ENCODE measurements at places on chromosomes 3 and 15.

DNA sequence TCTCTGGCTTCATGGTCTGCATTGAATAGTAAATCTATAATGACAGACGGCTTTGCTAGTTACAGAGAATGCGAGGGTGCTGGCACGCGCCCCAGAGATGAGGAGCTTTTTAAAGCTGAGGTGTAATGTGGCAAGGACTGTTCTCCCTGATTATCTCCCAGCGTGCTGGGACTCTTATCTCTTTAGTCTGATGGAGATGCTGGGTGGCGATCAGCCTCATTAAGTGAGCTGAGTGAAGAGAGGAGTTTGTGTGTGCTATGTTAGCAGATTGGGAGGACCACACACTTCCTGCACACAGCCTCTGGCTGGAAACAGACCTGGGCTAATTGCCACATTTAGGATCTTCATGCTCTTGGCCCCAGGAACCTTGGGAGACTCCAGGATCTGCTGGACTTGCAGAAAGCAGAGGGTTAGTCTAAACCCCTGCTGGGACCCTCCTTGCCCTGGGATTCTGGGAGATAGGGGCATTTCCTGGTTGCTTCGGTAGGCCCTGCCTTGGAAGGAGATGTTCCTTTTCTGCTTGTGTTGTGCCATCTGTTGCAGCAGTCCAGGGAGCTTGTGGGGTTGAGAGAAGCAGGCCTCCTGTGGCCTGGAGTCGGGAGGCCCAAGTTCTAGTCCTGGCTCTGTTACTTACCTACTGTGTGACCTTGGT, 15.0 kb downstream of the PDIA5 start:
- no peak for DNase-seq

DNA sequence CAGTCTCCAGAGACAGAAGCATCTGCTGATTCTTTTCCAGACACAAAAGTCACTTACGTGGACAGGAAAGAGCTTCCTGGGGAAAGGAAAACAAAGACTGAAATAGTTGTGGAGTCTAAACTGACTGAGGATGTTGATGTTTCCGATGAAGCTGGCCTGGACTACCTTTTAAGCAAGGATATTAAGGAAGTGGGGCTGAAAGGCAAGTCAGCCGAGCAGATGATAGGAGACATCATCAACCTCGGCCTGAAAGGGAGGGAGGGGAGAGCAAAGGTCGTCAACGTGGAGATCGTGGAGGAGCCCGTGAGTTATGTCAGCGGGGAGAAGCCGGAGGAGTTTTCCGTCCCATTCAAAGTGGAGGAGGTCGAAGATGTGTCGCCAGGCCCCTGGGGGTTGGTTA, 25.4 kb downstream of the SYNM start:
- no peak for DNase-seq

GRCh38 chr15:59251001-59251845, 44.6 kb downstream of the LDHAL6B start:
- DNase-seq: no peak

DNA sequence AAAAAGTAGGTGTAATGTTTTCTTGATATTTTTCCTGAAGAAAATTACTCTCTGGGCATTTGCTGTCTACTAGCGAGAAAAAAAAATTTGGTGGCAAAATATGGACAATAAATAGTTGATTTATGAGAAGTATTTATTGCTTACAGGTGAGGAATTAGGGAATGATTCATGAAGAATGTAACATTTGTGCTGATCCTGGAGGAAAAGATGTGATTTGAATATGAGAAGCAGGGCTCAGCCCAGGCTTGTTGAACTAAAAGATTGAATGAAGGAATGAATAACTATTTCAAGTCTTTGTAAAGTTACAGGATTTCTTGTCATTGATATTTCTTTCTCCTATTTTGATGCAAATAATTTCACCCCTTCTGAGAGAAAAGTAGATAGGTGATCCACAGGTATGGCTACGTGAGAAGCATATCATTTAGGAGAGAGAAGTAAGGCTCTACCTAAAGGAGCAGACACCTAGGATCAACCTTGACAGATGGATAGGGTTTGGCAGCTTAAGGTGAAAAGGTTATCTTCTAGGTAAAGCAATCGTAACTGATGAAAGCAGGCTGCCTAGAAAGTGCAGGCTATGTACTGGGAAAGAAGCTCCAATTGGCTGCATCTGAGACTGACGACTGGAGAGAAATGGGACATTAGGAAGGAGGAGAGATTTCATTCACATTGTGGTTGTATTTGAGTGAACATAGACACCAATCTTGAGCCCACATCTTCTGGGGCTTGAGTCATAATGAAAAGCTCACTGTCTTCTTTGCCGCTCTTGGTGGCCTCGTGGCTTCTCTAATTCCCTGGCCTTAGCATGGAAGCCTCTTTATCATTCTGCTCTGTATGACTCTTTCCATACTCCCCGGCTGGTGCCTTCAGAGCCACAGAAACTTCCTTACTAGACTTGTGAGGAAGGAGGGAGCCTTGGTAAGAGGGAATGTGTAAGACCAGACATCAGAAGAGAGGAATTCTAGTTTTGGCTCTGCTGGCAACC, 106.5 kb downstream of the P3H2 start:
- DNase-seq: no peak

GRCh38 chr3:136207489-136208115, 11.5 kb upstream of the MSL2 start:
- DNase-seq: no peak

GRCh38 chr3:193546129-193546528, 8.6 kb downstream of the ATP13A4 start:
- DNase-seq: no peak

DNA sequence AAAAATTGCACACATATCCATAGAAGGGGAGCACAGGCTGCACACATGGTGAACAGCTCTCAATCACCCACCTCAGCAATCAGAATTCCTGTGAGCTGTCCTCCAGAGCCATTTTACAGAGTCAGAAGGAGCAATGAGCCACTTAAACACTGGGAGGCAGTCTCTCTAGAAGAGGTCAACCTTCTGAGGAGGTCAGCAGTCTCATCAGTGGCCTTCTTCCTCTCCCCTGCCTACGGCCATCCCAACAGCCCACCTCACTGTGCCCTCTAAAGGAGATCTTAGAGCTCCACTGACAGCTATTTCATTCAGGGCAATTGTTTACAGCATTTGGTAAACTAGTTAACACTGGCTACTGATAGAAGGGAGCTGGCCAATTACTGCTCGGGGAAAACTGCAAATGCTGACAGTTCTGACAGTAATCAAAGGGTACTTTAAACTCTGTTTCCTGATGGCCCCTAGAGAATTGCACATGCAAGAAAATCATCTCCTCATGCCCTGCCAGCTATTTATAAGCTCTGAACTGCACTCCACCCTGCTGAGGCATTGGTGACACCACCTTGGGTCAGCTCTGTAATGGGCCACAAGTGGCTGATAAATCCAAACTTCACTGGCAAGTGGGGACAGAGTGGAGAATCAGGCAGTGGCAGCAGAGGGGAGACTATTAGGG, 42.1 kb upstream of the TSPAN3 start:
- DNase-seq: no peak

GRCh38 chr15:50390554-50391264, 33.5 kb upstream of the USP8 start:
- DNase-seq: no peak

- DNase-seq: no peak
Observed at GRCh38 chr3:2790266-2790815, 319.8 kb downstream of the IL5RA start.

DNA sequence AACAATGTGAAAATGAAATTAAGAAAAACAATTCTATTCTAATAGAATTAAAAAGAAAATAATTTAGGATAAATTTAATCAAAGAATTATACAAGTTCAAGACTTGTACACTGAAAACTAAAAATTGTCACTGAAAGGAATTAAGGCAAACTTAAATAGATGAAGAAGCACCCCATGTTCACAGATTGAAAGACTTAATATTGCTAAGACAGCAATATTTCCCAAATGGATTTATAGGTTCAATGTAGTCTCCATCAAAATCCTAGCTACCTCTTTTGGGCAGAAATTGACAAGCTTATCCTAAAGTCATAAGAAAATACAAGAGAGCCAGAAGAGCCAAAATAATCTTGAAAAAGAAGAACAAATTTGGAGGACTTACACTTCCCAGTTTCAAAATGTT, 53.5 kb upstream of the UBE3A start:
- DNase-seq: no peak

DNA sequence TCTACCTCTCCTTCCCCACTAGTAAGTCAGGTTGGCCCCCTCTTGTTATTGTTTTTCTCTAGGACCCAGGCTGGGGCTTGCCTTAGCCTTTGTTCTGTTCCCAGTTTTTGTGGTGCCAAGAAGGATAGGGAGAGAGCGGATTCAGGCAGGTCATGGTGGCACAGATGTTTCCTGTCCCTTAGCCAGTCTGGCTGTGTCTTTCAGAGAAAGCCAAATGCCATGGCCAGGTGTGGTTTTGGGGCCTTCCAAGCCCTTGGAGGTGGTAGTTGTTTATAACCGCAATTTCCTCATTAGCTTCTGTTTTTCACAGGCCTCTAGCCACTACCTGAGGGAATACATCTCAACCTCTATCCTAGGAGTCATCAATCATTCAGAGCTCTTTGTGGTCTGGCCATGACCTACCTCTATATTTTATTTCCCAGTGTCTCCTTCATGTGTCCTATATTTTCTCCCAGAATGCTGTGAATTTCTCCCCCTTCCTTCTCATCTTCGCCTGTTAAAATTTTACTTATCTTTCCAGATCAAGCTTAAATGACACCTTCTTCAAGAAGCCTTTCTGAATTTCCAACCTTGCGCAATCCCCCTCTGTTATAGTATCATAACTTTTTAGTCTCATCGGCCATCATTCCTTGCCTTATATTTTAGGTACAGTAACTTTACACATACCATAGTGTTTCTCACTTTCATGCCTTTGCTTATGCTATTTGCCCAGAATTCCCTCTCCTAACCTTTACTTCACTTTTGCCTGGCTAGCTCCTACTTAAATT, 38.2 kb downstream of the TIMP4 start:
- DNase-seq: no peak

DNA sequence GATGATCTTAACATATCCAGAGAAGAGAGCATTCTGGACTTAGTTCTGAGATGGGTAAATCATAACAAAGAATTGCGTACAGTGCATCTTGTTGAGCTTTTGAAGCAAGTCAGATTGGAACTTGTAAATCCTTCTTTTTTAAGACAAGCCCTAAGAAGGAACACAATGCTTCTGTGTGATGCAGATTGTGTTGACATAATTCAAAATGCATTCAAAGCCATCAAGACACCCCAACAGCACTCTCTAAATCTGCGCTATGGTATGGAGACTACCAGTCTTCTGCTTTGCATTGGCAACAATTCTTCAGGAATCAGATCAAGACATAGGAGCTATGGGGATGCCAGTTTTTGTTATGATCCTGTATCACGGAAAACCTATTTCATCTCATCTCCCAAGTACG, 8.6 kb downstream of the KBTBD12 start:
- DNase-seq: no peak

DNA sequence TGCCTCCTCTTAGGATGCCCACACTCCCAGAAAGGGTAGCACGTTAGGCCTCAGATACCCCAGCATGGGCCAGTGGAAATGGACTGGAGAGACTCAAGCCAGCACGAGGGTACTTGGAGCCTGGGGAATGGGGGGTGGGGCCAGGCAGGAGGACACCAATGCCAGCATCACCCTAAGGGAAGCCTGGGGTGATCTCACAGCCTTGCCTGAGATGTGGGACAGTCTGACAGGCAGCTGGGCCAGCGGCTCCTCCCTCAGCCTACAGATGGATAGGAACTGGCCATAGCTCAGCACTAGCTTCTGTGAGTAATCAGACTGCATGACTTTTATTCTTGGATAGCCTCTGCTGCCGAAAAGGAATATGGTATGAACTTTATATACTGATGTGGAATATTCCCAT, 59.6 kb upstream of the MRPS22 start:
- DNase-seq: no peak

GRCh38 chr15:86905625-86906256, 826.1 kb downstream of the AGBL1 start:
- no peak for DNase-seq

DNA sequence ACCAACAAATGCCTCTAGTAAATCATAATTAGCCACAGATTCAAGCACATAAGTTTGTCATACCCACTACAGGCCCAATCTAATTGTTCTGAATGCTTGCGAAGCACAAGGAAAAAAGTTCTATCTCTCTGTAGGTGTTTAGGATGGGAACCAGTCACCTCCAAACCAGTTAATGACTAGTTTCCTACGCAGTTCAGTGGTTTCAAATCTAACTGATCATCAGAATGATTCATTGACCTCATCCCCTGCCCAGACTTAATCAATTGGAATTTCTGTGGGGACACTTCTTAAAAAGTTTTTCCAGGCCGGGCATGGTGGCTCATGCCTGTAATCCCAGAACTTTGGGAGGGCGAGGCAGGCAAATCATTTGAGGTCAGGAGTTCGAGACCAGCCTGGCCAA, 24.3 kb upstream of the MASP1 start:
- DNase-seq: no peak

DNA sequence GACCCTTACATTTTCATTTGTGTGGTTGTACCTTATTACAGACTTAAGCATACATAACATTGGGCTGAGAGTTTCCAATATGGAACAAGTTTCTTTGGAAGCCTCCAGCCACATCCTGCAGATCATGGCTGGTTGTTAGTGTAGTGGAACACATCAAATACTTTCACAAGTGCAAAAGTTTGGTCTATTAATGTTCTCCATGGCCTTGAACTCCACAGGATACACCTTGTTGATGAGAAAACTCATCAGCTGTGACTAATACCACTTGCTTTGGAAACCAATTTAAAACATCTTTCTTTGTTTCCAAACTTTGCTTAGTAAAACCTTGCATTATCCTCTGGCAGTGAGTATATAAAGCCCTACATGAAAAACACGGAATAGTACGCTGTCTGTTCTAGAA, 46.1 kb downstream of the MYZAP start:
- no peak for DNase-seq

DNA sequence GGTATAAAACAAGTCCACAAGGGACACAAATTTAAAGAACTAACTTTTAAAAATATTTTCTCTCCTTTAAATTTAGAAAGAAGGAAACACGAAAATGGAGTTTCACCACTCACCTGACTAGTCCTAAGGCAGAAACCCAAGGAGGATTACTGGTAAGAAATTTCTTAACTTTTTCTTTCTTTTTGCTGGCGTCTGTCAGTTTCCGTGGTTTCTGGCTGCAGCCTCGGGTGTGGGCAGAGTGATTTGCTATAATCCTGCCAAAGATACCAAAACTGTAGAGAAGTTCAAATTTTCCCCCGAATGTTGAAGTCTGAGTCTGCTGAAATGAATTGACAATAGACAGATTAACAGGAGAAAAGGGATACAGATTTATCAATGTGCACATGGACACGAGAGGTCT, 843.6 kb upstream of the ALCAM start:
- DNase-seq: no peak

- DNase-seq: no peak
Observed at GRCh38 chr3:116947809-116948208, 238.2 kb downstream of the TUSC7 start.

DNA sequence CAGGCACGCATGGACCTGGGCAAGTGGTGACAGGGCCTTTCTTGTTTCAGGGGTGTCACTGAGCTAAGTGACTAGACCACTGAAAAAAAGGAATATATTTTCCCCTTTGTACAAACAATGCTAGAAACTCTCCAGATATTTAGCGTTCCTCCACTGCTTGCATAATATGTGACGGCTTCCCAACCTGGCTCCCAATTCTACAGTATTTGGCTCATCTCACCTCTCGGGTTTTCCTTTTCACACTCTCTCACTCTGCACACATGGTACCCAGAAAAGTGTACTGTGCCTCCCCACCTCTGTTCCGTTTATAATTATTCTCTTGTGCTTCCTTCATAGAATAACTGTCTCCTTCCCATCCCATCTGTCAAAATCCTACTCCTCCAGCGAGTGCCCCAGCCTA, 140.5 kb upstream of the KLHL25 start:
- no peak for DNase-seq

GRCh38 chr15:45606413-45606812, 19.2 kb downstream of the BLOC1S6 start:
- DNase-seq: no peak

GRCh38 chr3:36707623-36708409, 56.5 kb downstream of the DCLK3 start:
- no peak for DNase-seq

All from HepG2 (cell line).